ENCODE measurements at places on chromosomes 13 and 19.

- no peak for DNase-seq
- H3K4me3 ChIP-seq: no peak overlapping the region
- H3K4me1 ChIP-seq: peaks cover 2% of the 10 kb centered on the region
- H3K27me3 ChIP-seq: no peaks in the 10 kb centered on the region
- H3K36me3 ChIP-seq: no peaks in the 10 kb centered on the region
Observed at GRCh38 chr19:51025401-51025800, 1.0 kb downstream of the KLK11 start.

DNA sequence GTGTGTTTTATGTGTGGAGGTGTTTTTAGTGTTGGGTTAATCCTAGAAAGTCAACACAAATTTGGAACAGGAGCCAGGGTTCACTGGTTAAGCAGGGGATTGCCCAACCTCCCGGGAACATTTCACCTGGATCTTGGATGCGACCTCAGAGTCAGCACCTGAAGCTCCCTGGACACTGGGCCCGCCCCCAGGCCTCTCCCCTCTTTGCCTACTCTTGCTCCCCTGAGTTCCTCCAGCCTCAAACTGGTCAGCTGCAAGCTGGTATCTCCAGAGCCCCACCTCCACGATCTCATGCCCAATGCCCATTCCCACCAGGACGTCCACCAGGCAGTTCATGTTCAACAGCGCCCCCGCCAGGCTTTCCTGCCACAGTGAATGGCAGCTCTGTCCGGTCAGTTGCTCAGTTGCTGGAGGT lies 9.7 kb downstream of the HSD17B14 start:
- no peaks in the 10 kb centered on the region for H3K36me3 ChIP-seq
- H3K27ac ChIP-seq: no peak overlapping the region
- DNase-seq: no peak
- H3K4me3 ChIP-seq: no peak overlapping the region
- no peaks in the 10 kb centered on the region for H3K27me3 ChIP-seq

- H3K27ac ChIP-seq: no peak overlapping the region
- DNase-seq: no peak
- no peaks in the 10 kb centered on the region for H3K36me3 ChIP-seq
- H3K27me3 ChIP-seq: no peaks in the 10 kb centered on the region
- H3K4me1 ChIP-seq: no peaks in the 10 kb centered on the region
Observed at GRCh38 chr13:97387890-97388289, 46.1 kb upstream of the RAP2A start.

DNA sequence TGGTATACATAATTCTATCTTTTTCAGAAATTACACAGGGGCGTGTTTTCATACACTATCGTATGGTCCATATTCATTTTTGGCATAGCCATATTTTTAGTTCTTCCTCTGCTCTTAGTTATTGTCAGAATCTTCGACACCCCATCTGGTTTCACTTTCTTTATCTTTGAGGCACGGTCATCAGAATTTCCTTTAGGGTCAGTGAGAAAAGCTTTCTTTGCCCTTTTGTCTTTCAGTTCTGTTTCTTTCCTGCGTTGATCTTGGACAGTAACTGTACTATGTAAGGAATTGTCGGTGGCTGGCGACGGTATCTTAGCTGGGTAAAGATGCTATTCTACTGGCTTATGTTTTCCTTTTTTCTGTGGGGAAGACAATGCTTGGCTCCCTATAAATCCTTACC lies 10.6 kb upstream of the KIR2DL4 start:
- no peak for DNase-seq
- H3K27ac ChIP-seq: no peak overlapping the region
- no peaks in the 10 kb centered on the region for H3K4me1 ChIP-seq
- no peak overlapping the region for H3K4me3 ChIP-seq
- no peaks in the 10 kb centered on the region for H3K36me3 ChIP-seq

GRCh38 chr19:43799502-43800142 lies 2.6 kb downstream of the LYPD5 start:
- H3K4me3 ChIP-seq: no peak overlapping the region
- H3K4me1 ChIP-seq: no peaks in the 10 kb centered on the region
- H3K27me3 ChIP-seq: peaks cover 5% of the 10 kb centered on the region
- no peaks in the 10 kb centered on the region for H3K36me3 ChIP-seq

- no peak for DNase-seq
- H3K27ac ChIP-seq: no peak overlapping the region
- H3K4me1 ChIP-seq: no peaks in the 10 kb centered on the region
Observed at GRCh38 chr13:45102136-45102507, 18.2 kb upstream of the GTF2F2 start.

GRCh38 chr19:35213663-35214632 lies 14.6 kb downstream of the FAM187B start:
- H3K27ac ChIP-seq: no peak overlapping the region
- no peaks in the 10 kb centered on the region for H3K36me3 ChIP-seq

DNA sequence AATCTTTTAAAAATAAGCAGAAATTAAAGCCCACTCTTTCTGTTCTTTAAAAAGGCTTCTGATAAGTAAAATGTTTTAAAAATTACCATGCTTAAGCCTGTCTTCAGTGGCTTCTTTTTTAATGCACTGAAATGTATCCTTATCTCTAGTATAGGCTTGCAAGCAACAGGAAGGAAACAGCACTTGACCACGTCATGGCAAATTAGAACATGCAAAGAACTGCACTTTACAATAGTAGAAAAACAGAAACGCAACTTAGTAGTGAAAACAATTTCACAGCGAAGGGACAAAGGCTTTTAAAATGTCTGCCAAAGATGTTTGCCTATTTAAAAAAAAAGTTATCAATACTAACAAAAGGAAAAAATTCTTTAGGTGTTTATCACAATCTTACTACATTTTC lies 36.3 kb downstream of the ELF1 start:
- H3K27me3 ChIP-seq: no peaks in the 10 kb centered on the region
- no peak overlapping the region for H3K4me3 ChIP-seq
- no peak overlapping the region for H3K27ac ChIP-seq
- DNase-seq: no peak

- H3K36me3 ChIP-seq: no peaks in the 10 kb centered on the region
- 0 out of 2 replicates have a peak, but pooled peaks cover 1% of the 10 kb centered on the region for H3K4me1 ChIP-seq
- H3K27me3 ChIP-seq: no peaks in the 10 kb centered on the region
- H3K4me3 ChIP-seq: no peak overlapping the region
- DNase-seq: no peak
Observed at GRCh38 chr13:102593466-102593865, 3.3 kb upstream of the TPP2 start.

DNA sequence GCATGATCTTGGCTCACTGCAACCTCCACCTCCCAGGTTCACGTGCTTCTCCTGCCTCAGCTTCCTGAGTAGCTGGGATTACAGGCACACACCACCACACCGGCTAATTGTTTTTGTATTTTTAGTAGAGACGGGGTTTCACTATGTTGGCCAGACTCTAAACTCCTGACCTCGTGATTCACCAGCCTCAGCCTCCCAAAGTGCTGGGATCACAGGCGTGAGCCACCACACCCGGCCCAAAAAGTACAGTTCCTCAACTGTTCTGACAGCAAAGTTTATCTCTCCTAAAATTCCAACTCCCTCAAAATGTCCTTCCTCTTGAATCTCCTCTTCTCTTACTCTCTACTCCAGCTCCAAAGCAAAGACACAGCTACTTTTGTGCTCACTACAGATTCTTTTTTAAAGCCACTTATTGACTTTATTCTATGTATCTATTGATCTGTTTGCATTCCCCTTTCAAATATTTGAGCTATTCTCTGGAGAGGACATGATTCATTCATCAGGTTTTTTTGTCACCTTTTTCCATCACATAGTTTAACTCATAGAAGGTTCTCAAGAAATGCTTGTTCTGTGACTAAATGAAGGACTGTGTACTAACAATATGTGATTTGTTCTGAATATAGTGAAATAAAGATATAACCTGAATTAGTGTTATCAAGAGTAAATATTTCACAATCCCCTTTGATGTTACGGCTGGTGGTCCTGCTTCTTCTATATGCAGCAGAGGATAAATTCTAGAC lies 142.2 kb downstream of the TBC1D4 start:
- no peak overlapping the region for H3K27ac ChIP-seq
- H3K36me3 ChIP-seq: no peaks in the 10 kb centered on the region
- no peaks in the 10 kb centered on the region for H3K4me1 ChIP-seq
- H3K27me3 ChIP-seq: no peaks in the 10 kb centered on the region
- DNase-seq: no peak
- no peak overlapping the region for H3K4me3 ChIP-seq

- no peak overlapping the region for H3K27ac ChIP-seq
- peak; percentile 25 for DNase-seq
- no peak overlapping the region for H3K4me3 ChIP-seq
- no peaks in the 10 kb centered on the region for H3K4me1 ChIP-seq
- no peaks in the 10 kb centered on the region for H3K36me3 ChIP-seq
Observed at GRCh38 chr19:47819858-47820257, 1.9 kb upstream of the CRX start.

DNA sequence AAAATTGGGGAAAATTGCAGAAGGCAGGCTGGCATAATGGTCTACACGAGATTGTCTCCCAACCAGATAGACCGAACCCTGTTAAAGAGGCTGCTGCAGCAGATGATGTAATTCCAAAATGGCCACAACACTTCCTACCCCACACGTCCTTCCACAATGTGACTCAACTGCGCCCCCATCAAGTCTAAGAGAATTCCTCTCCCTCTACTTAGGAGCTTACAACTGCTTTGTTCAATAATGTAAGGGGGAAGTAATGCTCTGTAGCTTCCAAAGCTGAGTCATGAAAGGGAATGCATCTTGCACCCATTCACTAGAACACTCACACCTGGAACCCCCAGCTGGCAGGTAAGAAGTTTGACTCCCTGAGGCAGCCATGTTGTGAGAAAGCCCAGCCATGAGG lies 117.8 kb upstream of the IRS2 start:
- no peaks in the 10 kb centered on the region for H3K36me3 ChIP-seq
- H3K4me1 ChIP-seq: peaks cover 2% of the 10 kb centered on the region
- no peak overlapping the region for H3K4me3 ChIP-seq
- peak; percentile 22 for DNase-seq
- no peaks in the 10 kb centered on the region for H3K27me3 ChIP-seq

- no peak for DNase-seq
- H3K4me1 ChIP-seq: peaks cover 6% of the 10 kb centered on the region
- H3K4me3 ChIP-seq: no peak overlapping the region
- H3K36me3 ChIP-seq: no peaks in the 10 kb centered on the region
Observed at GRCh38 chr19:33275933-33276619, 26.3 kb downstream of the CEBPA start.

GRCh38 chr13:64446372-64446771 lies 2783.8 kb downstream of the PCDH9 start:
- no peak for DNase-seq
- H3K27ac ChIP-seq: no peak overlapping the region
- no peaks in the 10 kb centered on the region for H3K36me3 ChIP-seq
- H3K4me3 ChIP-seq: no peak overlapping the region

DNA sequence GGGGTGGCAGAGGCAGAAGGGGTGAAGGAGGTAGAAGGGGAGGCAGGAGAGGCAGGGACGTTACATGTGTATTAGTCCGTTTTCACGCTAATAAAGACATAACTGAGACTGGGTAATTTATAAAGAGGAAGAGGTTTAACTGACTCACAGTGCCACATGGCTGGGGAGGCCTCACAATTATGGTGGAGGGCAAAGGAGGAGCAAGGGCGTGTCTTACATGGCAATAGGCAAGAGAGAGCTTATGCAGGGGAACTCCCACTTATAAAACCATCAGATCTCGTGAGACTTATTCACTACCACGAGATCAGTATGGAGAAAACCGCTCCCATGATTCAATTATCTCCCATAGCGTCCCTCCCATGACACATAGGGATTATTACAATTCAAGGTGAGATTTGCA lies 19.0 kb upstream of the ACOD1 start:
- H3K4me1 ChIP-seq: no peaks in the 10 kb centered on the region
- no peak for DNase-seq
- H3K4me3 ChIP-seq: no peak overlapping the region
- H3K27me3 ChIP-seq: no peaks in the 10 kb centered on the region

DNA sequence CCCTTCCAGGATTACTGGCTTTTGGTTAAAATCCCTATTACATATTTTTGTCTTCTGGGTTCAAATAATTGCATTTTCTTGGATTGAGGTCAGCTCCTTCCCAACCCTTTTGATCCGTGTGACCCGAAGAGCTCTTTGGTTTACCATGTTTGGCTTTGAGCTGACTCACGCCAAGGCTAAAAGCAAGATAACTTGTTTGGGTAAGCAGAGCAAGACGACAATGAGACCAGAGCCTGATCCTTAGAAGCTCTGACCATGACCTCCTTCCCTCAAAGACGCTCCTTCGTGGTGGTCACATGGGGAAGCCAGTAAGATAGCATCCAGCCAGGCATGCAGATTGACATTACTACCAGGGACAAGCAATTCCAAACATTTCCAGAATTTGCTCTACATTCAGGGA lies 153.8 kb downstream of the DCT start:
- no peak overlapping the region for H3K4me3 ChIP-seq
- no peaks in the 10 kb centered on the region for H3K4me1 ChIP-seq
- no peak overlapping the region for H3K27ac ChIP-seq
- no peaks in the 10 kb centered on the region for H3K36me3 ChIP-seq
- DNase-seq: no peak

- DNase-seq: no peak
- no peak overlapping the region for H3K27ac ChIP-seq
- H3K36me3 ChIP-seq: no peaks in the 10 kb centered on the region
- no peak overlapping the region for H3K4me3 ChIP-seq
- H3K4me1 ChIP-seq: no peaks in the 10 kb centered on the region
Observed at GRCh38 chr13:32045537-32045936, 14.0 kb downstream of the FRY start.

DNA sequence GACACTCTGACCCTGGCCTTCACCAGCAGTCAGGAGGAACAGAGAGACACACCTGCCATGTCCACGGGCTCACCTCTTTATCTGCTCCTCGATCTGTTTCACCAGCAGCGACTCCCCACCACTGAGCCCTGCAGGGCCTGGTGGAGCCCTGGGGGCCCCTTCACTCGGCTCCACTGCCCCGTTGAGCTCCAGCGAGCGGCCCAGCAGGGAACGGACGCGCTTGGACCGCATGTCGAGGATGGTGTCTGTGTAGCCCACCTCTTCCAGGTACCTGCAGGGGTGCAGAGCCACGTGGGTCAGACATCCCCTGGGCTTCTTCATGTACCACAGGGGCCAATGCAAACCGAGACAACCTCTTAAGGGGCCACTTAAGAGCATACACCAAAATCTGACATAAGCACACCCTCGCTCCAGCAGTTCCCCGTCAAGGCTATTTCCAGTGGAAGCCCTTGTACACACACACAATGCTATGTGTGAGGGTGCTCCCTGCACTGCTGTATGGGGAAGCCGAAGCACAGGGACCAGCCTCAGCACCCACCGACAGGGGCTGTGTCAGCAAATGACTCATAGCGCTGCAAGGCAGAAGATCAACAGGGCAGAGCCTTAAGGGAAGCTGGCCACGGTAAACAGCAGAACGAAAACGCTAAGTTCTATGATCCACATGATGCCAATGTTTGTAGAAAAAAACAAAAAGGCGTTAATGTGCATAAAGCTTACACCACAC lies 12.7 kb upstream of the FKRP start:
- no peak overlapping the region for H3K27ac ChIP-seq
- no peaks in the 10 kb centered on the region for H3K4me1 ChIP-seq
- DNase-seq: no peak
- H3K4me3 ChIP-seq: no peak overlapping the region
- H3K27me3 ChIP-seq: no peaks in the 10 kb centered on the region
- peaks cover 49% of the 10 kb centered on the region for H3K36me3 ChIP-seq
